ENCODE measurements at places on chromosomes 3 and 15. TPM values are rescaled to one million over a fixed set of nuclear protein-coding genes. Genes with fewer than 3 reads are reported as not detected.

Gene GOLGA8R
- 2.0 TPM for total RNA-seq

Gene SUSD5
- 2.3 TPM for total RNA-seq

DNA sequence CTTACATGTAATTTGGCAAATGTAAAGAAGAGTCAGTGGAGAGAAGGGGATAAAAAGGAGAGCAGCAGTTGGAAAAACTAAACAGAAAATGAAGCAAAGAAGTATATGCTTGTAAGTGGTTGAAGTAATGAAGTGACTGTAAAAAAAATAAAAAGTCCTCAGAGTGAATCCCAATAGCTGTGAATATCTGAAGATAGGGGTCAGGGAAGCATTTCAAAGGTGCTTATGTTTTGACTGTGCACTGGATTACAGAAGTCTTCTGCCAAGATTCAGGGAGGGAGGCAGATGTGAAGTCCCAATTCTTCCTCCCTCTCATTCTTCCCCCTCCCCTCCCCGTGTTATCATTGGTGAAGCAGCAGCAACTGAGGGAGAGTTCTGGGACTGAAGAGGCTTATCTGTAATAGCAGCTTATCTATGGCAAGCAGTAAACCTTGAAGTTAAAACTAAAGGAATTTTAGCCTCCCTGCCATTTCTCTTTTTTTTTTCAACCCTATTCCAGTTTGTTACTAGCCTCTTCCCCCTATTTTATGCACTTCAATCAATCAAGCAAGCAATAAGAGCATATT lies 597.9 kb downstream of the IGSF11 start:
- DNase-seq: no peak

- DNase-seq: no peak
Observed at GRCh38 chr3:8567784-8568575, 66.4 kb downstream of the LMCD1 start.
